ENCODE measurements at places on chromosomes 2 and 18. TPM values are rescaled to one million over a fixed set of nuclear protein-coding genes. Genes with fewer than 3 reads are reported as not detected.

DNA sequence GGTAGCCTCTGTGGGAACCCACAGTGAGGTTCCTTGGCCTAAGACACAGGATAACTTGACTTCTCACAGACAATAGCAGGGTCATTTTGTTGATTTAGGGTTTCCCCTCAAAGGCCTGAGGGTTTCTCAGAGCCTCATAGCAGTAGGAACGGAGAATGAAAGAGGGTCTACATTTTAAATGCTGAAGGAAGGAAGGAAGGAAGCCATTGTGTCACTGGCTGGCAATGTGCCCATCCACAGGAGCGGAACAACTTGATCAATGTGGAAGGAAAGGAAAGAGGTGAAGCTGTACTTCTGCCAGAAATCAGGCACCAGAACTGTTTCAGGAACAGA is 5.1 kb downstream of the IL1B start:
- DNase-seq = no peak

GRCh38 chr2:102055346-102055990 is 63.7 kb downstream of the IL1R2 start:
- DNase-seq = no peak

GRCh38 chr2:113120861-113121260 is 6.5 kb upstream of the IL1RN start:
- no peak for DNase-seq

GRCh38 chr2:73811878-73812277 is 16.9 kb upstream of the STAMBP start:
- DNase-seq = no peak

GRCh38 chr2:80579756-80580155 is 275.2 kb upstream of the LRRTM1 start:
- no peak for DNase-seq

Gene VAMP8
- 37.3 TPM for total RNA-seq

Gene KLHL29
- 4.3 TPM for total RNA-seq

Gene TGOLN2
- 79.1 TPM for total RNA-seq

Gene TSPYL6
- total RNA-seq = not detected
